ENCODE measurements at places on chromosomes 1 and 21. TPM values are rescaled to one million over a fixed set of nuclear protein-coding genes. Genes with fewer than 3 reads are reported as not detected.

DNA sequence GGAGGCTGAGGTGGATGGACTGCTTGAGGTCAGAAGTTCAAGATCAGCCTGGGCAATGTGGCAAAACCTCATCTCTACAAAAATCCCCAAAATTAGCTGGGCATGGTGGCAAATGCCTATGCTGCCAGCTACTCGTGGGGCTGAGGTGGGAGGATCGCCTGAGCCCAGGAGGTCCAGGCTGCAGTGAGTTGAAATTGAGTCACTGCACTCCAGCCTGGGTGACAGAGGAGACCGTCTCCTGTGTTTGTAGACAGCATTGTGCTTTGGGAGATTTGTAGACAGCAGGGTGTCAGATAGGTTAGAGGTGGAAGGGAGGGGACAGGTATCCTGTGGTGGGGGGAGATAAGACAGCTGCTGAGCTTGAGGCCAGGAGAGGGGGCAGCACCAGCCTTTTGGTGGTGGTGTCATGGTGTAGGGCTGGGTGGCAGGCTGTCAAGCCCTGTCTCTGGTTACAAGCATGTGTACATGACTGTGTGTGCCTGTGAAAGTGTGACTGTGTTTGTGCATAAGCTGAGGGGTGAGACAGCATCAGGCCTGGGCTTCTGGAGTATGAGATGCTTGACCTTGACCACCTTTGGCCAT, 15.2 kb downstream of the PPFIA4 start:
- peaks cover 9% of the 10 kb centered on the region for H3K27me3 ChIP-seq
- H3K4me1 ChIP-seq = peaks cover 8% of the 10 kb centered on the region
- no peak for DNase-seq
- H3K27ac ChIP-seq = no peak overlapping the region
- H3K4me3 ChIP-seq = no peak overlapping the region

DNA sequence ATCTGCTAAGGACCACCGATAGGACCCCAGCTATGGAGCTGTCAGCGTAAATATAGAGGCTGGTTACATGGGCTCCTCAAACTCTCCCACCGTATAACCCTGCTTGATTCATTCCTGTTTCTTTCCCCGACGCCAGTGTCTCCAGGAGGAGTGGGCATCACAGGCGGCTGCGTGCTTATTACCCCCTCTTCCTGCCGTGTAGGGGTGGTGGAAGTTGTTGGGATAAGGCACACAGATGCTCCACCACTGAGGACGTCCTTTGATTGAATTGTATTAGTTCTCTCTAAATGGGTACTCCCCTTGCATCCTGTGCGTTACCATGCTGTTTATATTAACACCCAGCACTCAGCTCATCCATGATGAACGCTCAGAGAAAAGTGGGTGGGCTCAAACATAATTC, 104.6 kb downstream of the ZBTB18 start:
- H3K36me3 ChIP-seq = no peaks in the 10 kb centered on the region
- H3K4me3 ChIP-seq = no peak overlapping the region
- peak overlapping the region; percentile 18 for H3K27ac ChIP-seq
- peaks cover 8% of the 10 kb centered on the region for H3K4me1 ChIP-seq
- no peak for DNase-seq

DNA sequence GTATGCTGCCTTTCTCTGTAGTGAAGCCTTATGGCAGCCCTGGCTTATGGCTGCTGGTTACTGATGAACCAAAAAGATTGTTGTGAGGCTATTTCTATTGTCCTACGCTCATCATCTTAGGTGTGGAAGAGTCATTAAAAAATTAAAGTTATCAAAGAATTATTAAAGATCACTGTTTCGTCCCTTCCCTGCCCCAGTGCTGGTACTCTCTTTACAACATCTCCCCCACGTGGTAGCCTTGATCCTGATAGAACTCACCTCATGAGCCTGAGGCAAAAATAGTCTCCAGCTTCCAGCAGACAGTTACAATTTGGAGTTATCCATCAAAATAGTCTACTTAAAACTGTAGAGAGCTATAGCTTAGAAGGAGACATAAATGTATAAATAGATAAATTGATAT, 201.5 kb downstream of the S1PR1 start:
- DNase-seq = peak; percentile 15
- no peaks in the 10 kb centered on the region for H3K27me3 ChIP-seq
- peaks cover 18% of the 10 kb centered on the region for H3K4me1 ChIP-seq
- no peak overlapping the region for H3K27ac ChIP-seq
- H3K4me3 ChIP-seq = no peak overlapping the region

DNA sequence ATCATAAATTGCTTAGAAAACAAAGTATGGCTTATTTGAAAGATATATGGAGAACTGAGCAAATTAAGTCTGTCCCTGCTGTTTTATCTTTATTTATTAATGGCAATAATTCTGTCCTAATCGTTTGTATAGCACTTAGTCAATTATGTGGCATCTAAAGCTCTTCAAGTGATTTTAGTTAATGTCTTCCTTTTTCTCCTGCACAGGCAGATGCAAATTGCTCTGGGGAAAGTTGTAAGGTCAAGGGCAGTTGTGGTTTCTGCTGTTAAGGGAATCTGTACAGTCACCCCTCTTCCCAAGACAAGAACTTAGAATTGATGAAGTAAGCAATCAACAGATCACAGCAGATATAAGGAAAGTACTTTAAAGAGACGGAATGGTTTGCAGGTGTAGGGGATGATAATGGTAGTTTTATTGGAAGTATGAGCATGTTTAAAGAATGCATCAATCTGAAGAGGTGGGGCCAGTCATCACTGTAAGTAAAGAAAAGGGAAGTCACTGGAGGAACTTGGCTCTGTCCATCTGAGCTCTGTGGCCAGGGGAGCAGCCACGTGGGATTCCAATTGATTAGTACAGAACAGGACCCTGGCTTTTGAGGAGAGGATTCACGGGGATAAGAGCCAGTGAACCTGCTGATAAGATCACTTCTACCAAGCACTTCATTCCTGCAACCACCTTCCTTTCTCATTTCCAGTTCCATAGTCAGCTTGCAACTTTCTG, 116.0 kb upstream of the KCNJ6 start:
- H3K27me3 ChIP-seq = no peaks in the 10 kb centered on the region
- H3K4me3 ChIP-seq = no peak overlapping the region
- DNase-seq = no peak
- H3K27ac ChIP-seq = no peak overlapping the region

DNA sequence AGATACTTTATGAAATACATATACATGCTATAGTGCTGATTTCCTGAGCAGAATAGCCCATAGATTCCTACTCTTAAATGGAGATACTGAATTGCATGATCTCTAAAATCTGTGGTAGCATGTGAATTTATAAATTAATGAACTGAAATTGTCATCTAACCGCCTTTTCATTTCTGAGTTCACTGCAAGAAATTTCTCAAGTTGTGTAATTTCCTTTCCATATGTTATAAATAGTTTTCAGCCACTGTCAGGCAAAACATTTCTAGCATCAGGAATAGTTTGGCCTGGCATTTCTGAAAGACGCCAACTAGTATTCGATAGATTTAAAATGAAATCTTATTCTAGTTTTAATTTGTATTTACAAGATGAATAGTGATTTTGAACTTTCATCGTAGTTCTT, 310.1 kb downstream of the USH2A start:
- H3K4me1 ChIP-seq = no peaks in the 10 kb centered on the region
- no peak overlapping the region for H3K4me3 ChIP-seq
- H3K27me3 ChIP-seq = no peaks in the 10 kb centered on the region
- no peak for DNase-seq
- H3K36me3 ChIP-seq = no peaks in the 10 kb centered on the region

CDCA8 gene
- 7.8 TPM for total RNA-seq

DNA sequence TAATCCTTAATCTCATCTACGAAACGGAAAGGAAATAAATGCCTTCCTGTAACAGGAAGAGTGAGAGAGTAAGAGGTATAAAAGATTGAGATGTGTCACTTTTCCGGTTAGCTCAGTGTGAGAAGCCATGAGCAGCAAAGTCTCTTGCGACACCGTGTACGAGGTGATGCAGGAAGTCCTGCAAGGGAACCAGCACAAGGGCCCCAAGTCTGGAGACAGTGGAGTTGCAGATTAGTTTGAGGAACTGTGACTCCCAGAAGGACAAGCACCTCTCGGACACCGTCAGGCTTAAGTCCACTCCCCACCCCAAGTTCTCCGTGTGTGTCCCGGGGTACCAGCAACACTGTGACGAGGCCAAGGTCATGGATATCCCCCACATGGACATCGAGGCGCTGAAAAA, 592.3 kb upstream of the ADGRL2 start:
- H3K27me3 ChIP-seq = no peaks in the 10 kb centered on the region
- H3K27ac ChIP-seq = no peak overlapping the region
- peaks cover 9% of the 10 kb centered on the region for H3K4me1 ChIP-seq
- peaks cover 3% of the 10 kb centered on the region for H3K36me3 ChIP-seq
- no peak for DNase-seq
- no peak overlapping the region for H3K4me3 ChIP-seq

COL24A1 gene
- 0.74 TPM for total RNA-seq

- H3K4me1 ChIP-seq = peaks cover 35% of the 10 kb centered on the region
- peaks cover 7% of the 10 kb centered on the region for H3K27me3 ChIP-seq
- H3K27ac ChIP-seq = peak overlapping the region; percentile 57
- peak overlapping the region; percentile 54 for H3K4me3 ChIP-seq
Observed at GRCh38 chr21:39637197-39637970, 24.6 kb downstream of the B3GALT5 start.

Data from endothelial cell (in vitro differentiated cells).